ENCODE measurements at places on chromosomes 11 and 22.
A peak's percentile ranks its signal among the peaks of the same experiment; 100 is the strongest.

DNA sequence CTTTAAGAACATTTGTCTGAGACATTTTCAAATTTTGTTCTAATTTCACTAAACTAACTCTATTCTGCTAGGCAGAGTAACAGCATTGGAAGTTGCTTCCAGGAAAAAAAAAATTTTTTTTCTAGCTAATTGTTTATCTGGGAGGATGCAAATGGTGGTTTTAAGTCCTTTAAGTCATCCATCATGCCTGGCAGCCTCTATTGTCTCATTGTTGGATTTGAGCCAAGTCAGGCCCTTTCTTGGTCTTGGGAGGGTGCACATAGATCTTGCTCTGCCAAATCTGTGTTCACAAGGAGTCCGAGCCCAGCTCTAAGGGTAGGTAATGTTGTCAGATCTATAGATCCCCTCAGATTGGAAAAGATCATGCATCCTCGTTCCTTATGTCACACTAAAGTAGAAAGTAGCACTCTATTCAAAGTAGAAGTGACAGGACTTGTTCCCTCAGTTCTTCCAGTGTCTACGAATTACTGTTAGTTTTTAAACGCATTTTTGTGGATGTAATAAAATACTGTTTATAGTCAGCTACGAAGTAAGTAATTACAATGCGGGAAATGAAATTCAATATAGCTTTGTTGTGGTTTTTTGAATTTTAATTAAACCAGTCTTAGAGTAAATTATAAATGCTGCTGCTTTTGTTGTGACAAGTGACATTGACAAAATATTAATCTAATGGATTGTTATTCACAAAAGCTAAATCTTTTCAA is 166.0 kb upstream of the RASSF10 start:
- no peak for DNase-seq

GRCh38 chr11:132658004-132658403 is 874.3 kb downstream of the OPCML start:
- no peak for DNase-seq

DNA sequence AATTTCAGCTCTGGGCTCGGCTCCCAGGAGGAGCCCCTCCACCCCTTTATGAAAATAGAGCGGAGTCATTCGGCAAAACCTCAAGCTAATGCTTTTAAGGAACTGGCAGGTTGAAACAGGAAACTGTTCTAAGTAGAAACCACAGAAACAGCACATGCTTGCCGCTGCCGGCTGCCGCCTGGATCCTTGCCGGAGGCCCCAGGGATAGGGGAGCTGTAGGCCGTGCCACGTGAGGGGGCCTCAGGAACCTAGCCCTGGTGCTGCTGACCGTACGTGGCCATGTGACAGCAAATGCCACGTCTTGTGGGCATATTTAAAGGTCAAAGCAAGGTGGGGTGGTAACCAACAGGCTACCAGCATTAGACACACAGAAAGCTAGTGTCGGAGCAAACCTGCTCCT is 77.9 kb upstream of the TIMP3 start:
- DNase-seq: peak; percentile 29

- DNase-seq: no peak
Observed at GRCh38 chr11:133388975-133389568, 143.2 kb downstream of the OPCML start.

DNA sequence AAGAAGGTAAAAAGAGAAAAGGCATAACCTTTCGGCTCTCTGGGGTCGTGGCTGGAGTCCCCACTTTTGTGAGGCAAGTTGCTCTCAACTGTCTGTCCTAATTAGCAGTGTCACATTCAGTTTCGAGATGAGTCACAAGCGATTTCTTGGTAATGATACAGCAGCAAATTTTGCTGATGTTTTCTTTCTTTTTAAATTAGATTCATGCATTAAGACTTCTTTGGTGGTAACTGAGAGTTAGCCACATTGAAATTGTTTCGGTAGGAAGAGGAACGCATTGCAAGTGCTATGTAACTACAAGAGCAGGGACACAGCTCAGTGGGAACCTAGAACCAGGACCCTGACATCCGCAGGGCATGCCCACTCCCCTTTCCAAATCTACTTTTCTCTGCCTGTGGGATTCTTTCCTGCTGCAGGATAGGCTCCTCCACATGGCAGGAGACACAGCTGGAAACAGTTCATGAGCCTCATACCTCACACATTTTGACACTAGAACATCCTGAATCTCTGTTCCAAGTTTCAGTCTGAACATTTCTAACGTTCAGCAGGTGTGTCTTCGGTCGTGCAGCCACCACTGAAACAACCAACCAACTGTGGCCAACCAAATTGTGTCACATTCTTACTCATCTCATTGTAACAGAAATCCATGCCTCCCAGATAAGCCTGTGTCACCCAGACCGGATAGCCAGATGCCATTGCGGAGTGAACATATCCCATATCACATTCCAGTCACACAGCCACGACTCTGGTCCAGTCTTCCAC is 987.6 kb downstream of the NTM start:
- no peak for DNase-seq

GRCh38 chr11:110362971-110363509 is 66.6 kb upstream of the RDX start:
- no peak for DNase-seq

DNA sequence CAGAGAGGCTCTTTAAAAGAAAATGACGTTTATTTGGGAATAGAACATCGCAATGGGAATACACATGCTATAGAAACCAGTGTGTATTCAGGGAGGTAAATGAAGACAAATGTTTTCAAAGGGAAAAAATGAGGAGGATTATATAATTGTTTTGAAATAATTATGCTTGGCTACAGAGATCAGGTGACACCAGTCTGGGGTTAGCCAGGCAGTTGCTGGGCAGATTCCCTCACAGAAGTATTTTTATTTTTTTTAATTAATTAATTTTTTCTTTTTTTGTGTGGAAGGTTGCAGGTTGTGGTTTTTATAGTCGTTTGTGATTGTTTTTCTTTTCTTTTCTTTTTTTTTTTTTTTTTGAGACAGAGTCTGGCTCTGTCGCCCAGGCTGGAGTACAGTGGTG is 5.6 kb upstream of the STARD10 start:
- DNase-seq: no peak

DNA sequence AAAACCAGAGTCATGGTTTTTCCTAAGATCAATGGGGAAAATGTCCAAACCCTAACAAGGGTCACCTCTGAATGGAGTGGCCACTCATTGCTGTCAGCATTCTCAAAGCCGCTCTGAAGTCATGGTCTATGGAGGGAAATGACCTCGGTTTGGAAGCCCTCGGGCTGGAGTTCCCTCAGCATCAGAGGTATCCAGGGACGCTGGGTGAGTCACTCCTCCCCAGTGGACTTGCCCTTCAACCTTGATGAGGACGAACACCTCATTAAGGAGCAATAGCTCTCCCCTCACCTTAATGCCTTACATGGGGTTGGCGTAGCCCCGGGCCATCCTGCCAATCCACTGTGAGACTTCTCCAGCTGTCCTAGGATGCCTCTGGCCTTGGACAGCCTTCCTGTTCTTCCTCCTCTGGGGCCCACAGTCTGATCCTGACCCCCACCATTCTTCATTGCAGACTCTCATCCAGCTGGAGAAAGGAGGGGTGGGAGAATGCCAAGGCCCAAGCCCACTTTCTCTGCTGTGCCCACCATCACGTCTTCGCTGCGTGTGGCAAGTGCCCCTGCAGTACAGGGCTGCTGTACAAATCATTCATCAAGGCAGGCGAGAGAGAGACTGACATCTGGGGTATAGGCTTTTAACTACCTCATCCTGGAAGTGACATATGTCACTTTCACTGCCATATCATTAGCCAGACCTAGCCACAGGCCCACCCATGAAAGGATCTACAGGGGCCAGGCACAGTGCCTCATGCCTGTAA is 25.4 kb upstream of the MYH9 start:
- DNase-seq: no peak

- no peak for DNase-seq
Observed at GRCh38 chr11:133515107-133515506, 17.2 kb downstream of the OPCML start.

GRCh38 chr11:71323876-71324526 is 71.6 kb upstream of the SHANK2 start:
- no peak for DNase-seq

DNA sequence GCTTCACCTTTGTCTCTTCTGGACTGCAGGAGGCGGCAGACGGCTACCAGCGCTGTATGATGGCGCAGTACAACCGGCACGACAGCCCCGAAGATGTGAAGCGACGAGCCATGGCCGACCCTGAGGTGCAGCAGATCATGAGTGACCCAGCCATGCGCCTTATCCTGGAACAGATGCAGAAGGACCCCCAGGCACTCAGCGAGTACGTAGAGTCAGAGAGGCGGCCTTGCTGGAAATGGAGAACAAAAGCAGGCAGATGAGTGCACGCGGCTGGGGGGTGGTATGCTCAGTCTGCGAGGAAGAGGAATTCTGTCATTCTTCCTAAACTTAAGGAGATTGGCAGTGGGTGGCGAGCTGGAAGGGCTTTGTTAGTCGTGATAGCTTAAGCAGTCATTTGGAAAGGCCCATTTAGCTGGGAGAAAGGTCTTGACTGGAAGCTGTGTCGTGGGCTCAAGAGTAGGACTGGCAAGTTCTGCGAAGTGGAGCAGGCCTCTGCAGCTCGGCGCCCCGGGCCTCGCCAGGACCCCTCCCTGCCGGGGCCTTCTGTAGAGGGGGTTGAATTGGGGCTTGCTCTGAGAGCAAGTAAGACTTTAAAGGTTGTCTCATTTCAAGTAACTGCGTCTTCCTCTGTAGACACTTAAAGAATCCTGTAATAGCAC is 3.0 kb upstream of the FERMT3 start:
- DNase-seq: no peak

GRCh38 chr11:68036717-68037239 is 2.0 kb upstream of the TCIRG1 start:
- no peak for DNase-seq

DNA sequence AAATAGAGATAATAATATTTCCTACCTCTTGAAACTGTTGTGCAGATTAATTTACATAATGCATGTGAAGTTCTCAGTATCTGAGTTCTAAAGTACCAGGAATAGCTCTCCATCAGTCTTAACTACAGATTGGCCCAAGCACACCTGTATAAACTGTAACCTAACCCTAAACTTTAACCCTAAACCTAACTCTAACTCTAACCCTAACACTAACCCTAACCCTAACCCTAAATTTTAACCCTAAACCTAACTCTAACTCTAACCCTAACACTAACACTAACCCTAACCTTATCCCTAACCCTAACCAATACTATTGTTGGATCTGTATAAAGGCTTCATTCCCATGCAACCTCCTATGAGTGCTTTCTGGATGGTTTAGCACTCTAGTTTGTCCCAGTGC is 1445.9 kb upstream of the TENM4 start:
- no peak for DNase-seq

GRCh38 chr22:22728382-22728781 is 84.0 kb downstream of the GGTLC2 start:
- no peak for DNase-seq

GRCh38 chr11:76598426-76598839 is 72.1 kb downstream of the LRRC32 start:
- no peak for DNase-seq

GRCh38 chr11:94793002-94793401 is 24.8 kb downstream of the AMOTL1 start:
- no peak for DNase-seq

- DNase-seq: no peak
Observed at GRCh38 chr11:30435488-30435887, 112.6 kb downstream of the ARL14EP start.

DNA sequence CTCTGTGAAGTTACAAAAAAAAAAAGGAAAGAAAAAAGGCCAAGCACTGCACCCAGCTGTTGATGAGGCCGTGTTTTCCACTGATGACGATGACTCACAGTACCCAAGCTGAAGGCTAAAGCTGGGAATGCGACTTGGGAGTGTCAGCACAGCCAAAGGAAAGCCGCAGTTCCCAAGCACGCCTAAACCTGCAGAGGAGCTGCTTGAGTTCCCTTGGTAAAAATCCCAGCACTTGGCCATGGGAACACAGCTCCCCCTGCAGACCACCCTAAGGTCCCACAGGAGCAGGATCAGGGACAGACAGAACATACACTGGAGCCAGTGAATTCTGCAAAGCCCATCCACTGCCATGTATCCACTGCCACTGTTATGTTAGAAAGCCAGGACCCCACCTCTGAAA is 39.9 kb downstream of the SERGEF start:
- DNase-seq: no peak

GRCh38 chr11:121282386-121282785 is 10.2 kb upstream of the SC5D start:
- no peak for DNase-seq

DNA sequence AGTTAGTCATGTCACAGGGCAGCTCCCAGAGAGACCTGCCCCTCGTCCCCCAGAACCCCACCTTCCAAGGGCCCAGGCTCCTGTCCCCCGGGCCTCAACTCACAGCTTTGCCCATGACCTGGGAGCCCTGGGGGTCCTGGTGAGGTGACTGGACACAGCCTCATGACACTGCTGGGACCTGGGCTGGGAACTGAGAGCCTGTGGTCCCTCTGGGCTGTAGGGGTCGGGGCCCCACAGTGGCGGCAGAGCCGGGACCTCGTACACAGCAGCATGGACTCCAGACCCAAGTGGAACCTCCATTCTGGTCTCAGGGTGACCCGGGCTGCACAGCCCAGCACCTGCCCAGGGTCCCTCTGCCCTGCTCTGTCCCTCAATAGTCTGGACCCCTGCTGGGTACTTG is 6.9 kb downstream of the APOBEC3A start:
- no peak for DNase-seq

DNA sequence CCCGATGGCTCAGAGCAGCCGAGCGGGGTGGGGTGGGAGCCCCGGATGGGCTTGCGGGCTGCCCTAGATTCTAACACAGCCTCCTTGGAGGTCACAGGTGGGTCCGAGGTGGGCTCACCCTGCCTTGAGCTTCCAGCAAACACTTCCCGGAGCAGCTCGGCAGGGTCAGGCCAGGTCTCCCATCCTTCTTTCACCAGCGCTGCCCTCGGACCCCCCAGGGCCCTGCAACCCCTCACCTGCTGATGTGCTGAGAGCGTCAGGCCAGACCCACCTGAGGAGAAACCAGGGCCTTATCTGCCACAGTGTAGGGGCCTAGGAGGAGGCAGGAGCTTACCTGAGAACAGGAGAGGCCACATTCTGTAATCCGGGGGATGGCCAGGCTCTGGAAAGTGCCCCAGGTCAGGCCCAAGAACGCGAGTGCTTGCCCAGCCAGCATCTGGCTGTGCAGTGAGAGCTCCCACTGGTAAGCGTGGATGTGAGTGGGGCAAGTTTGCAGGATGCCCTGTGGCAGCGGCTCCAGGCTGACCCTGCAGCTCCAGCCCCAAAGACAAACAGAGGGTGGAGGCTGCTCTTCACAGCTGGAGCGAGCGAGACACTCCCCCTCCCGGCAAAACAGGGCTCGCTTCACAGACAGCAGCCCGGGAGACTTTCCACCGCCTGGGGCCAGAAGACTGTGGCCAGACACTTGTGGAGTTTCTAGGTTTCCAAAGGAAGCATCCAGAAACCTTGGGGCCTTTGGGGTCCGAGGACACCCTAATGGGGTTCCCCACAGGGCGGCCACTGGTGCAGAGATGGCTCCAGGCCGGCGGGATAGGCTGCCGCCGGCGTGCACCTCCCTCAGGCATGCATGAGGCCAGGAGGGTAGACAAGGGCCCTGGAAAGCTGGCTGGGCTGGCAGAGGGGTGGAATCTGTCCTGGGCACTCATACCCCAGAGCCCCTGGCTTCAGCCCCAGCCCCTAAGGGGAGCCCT is at the start of gene IL17REL:
Gene IL17REL (minus strand): TSS at position 555 of the 971 bp plus-strand sequence. CDS start 119 bp downstream, at position 436.
- DNase-seq: no peak
